ENCODE measurements at places on chromosomes 6 and 20.

DNA sequence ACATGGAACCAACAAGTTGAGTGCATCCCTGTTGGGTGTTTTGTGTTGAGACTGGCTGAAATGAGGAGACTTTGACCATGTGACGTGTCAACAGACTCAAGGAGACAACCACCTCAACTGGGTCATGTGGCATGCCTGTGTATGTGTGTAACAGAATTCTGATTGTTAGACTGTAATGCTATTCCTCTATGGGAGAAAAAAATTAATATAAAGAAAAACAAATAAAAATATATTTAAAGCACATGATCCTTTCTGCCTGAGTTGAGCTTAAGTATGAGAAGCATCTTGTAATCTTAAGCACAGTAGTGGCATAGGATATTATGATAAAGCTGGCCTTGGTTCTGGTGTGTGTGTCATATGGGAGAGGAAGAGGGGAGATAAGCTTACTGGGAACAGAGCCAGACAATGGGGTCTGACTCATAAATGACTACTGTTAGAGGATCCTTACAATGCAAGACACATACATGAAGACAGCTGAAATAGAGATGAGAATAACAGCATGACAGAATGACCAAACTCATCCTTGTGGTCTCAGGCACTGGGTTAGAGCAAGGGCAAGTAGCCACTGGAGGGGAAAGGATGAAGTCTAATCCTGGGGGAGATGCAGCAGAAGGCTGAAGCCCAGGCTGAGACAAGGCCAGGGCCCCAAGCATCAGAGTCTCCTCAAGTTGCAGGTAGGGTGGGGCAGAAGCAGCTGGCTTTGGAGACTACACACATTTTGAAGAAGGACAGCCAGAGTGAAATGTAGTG, 9.2 kb downstream of the TP53INP2 start:
- DNase-seq: no peak

- DNase-seq: no peak
These were observed 218.2 kb downstream of the C6orf118 start for GRCh38 chr6:165091121-165091785.

DNA sequence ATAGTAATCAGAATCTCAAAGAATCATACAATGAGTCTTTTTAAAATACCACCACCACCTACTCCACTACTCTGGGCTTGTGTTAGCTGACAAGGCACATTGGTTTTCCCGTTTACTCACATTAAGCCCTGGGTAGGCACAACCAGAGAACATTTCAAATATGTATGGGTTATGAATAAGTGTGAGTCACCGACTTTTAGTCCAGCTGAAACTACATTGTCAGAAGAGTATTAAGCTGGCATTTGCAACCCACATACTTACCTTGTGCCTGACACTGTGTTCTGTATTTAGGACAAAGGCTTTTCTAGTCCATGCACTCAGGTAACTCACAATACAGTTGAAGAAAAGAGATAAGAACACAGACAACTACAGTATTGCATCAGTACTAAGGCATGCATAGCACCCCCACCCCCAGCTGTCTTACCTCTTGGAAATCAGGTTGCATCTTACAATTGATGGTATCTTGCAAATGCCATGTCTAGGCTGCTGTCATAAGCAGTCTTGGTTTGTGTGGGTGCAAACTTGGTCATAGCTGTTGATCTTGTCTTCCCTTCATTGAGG, 40.3 kb upstream of the AHI1 start:
- DNase-seq: no peak

DNA sequence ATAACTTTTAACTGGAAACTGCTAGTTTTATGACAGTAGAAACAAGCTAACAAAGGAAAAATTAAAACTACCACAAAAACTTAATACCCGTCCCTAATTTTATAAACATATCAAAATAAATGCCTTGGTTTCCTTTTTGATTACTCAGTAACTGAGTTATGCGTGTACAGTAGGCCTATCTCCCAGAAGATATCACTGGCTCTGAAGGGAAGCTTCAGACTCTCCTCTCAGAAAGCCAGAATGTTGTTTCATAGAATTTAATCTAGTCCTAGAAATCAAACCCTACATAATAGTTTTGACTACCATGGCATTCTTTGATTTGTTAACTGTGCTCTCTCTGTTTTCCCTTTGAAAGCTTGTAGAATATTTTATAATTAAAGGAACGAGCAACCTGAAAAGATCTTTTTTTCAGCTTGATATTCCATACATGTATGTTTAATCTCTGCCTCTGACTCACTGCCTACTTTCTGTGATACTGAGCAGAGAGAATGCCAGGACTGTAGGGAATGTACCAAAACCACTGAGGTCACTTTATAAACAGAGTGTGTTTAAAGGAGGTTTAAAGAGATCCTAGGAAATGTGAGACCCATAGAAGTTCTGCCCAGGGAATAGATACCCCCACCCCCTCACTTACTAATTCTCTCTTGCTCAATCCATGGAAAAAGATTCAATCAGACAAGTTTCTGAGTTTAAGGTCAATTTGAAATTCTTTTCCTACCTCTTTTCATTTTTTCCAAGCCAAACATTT, 311.5 kb downstream of the HDGFL1 start:
- no peak for DNase-seq

DNA sequence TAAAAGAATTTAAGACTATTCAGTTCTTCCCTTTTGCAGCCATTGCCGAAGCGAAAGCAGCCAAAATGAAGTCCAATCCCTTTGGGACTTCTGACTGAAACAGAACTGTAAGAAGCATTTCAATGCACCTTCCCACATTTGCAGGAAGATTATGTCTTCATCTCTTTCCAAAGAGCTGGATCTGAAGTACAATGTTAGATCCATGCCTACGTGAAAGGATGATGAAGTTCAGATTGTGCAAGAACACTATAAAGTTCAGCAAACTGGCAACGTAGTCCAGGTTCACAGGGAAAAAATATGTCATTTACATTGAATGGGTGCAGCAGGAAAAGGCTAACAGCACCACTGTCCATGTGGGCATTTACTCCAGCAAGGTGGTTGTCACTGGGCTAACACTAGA, 6.0 kb upstream of the FILIP1 start:
- no peak for DNase-seq

- DNase-seq: no peak
These were observed 186.2 kb downstream of the GPX5 start for GRCh38 chr6:28711788-28712341.

GRCh38 chr6:159979136-159979874, 10.4 kb downstream of the IGF2R start:
- no peak for DNase-seq

GRCh38 chr6:7770111-7770510, 44.2 kb downstream of the BMP6 start:
- DNase-seq: no peak

DNA sequence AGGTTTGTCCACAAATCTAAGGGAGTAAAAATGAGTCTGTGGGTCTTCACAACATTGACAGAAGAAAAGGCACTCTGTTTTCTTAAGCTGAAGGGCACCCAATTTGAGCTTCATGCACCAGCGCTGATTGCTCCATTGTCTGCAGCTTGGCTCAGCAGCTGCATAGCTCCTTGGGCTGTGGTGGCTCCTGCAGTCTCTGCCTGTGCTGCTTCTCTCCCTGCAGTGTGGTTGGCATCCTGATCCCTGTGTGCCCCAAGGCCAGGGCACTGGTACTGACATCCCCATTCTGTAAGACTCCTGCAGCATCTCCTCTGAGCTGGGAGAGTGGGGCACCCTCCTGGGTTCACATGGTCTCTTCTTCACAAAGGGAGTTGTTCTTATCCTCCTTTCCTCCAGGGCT, 83.2 kb upstream of the B3GAT2 start:
- DNase-seq: no peak

DNA sequence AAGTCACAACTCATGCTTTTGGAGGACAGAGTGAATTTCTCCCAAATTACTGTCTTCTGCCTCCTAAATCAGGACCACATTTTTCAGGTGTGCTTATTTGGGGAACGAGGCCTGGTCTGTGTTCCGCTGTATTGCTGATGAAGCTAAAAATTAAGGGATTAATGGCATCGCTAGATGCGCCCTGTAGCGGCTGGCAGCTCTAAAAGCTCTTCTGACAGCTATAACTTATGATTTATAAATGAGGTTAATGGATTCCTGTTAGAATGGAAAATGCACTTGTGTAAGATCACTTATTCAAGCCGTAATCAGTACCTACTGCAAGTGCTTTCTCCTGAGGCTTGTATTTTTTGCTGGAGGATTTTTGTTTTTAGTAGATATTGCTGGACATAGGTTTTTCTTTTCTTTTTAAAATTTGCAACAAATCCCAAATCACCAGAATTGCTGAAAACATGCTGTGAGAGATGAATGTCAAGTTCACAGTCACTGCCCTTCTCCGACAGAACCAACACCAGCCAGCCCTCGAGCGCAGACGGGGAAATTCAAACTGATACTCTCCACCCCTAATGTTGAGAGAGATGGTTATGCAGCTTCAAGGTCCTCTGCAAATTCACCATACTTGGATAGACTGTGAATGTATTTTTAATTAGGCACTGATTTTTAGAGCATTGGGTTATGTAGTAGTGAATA, 49.1 kb downstream of the AKAP12 start:
- no peak for DNase-seq

DNA sequence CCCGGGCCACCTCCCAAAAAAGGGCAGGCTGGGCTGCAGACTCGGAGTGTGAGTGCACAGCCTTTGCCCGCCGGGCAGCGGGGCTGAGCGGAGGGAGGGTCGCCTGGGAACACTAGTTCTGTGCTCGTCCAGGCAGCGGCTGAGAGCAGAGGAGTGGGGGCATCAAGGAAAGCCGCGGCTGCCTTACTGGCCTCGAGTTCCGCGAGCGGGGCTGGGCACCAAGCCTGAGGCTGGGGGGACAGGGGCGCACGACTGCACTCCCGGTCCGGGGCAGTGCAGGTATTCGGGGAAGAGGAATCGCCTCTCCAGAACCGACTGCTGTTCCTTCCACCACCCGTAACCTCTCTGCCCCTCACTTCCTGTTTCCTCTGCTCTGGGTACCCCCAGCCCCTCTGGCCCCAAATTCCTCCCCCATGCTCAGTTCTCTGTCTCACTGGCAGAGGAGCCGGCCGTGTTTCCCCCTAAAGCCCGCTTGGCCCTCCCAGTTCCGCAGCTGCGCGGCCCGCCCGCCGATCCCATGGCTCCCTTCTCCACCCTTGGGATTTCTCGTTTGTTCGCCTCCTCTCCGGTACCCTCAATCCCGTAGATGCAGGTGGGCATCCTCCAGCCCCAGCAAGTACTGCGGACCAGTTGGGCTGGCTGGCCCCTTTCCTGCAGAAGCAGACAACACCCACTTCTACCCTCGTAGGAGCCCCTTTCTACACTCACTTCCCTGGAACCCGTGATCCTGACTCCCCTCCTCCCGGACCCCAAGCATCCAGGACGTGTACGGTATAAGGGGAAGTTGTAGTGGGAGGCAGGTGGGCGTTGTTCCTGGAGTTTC, 5.1 kb downstream of the RING1 start:
- no peak for DNase-seq

DNA sequence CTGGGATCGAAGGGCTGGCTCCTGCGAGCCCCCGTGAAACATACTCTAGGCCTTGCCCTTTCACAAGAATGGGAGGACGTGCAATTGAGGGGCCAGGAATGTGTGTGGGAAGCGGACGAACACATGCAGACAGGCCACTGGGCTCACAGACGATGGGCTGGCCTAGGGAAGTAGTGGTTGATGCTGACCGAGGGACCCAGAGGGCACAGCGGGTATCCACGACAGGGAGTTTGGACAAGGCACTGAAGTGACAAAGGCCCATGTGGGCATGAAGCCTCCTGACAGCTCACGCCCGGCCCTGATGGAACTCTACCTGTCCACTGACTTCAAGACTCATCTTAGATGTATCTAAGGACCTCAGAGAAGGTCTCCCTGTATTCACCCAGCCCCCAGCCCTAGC, 52.2 kb downstream of the MYH7B start:
- DNase-seq: peak; percentile 69
